ENCODE measurements at places on chromosomes 13 and 19.

DNA sequence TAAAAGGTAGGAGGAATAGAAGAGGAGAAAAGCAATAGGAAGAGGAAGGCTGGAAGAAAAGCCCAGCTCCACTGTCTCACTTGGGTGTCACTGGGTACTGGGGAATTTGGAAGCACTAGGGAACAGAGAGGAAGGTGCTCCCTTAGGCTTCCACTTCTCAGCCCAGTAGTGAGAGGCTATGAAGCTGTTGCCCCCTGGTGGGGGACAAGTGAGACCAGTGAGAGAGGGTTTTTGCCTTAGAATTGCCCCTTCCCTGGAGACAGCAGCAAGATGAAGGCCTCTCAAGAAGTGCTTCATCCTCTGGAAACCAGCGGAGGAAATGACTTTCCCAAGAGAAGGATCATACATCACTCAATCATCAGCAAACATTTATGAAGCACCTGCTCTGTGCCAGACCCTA is 4.7 kb upstream of the ZNF606 start:
- DNase-seq: peak; percentile 26

DNA sequence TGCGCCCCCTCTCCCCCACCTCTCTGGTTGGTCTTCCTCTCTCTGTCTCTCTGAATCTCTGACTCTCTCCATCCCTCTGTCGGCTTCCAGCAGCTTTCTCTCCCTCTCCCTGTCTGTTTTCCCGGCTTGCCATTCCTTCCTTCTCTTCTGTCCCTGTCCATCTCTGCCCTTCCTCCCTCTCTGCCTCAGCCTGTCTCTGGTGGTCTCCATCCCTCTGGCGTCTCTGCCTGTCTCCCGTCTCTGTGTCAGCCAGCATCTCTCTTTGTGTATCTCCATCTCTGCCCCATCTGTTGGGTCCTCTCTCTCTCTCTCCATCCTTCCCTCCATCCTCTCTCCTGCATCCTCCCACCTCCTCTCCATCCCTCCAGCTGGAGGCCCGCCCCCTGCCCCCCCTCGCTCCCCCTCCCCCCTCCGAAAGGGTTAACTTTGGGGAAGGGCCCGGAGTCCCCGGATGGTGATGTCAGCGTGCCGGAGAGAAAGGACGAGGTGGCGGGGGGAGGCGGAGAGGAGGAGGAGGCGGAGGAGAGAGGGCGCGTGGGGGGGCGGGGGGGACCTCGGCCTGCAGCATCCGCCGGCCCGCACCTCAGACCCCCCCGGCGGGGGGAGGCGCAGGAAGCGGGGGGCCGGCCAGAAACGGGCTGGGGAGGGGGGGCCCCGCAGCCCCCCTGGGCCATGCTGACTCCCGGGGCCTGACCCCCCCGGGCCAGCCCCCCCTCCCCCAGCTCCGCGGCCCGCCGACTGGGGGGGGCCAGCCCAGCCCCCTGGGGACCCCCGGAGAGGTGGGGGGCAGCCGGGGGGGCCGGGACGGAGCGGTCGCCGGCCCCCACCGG is at the start of gene BRSK1:
Gene BRSK1, plus strand, starts transcription at position 450 of the 830 bp plus-strand sequence. CDS start 446 bp downstream, outside the sequence.
- no peak for DNase-seq

GRCh38 chr13:103007427-103007762 is 58.8 kb downstream of the SLC10A2 start:
- no peak for DNase-seq

GRCh38 chr13:61728471-61728870 is 312.8 kb upstream of the PCDH20 start:
- no peak for DNase-seq

GRCh38 chr13:113378825-113379224 is 14.9 kb upstream of the GRTP1 start:
- DNase-seq: no peak

DNA sequence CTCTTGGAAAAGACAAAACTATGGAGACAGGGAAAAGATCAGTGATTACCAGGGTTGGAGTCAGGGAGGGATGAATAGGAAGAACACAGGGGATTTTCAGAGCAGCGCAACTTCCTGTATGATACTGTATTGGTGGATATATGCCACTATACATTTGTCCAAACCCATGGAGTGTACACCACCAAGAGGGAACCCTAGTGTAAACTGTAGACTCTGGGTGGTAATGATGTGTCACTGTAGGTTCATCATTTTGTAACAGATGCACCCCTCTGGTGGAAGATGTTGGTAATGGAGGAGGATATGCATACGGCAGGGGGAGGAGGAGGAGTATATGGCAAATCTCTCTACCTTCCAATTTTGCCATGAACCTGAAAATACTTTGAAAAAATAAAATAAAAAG is 68.1 kb downstream of the UFM1 start:
- DNase-seq: peak; percentile 6

- no peak for DNase-seq
Measured at GRCh38 chr13:66627512-66627911, 602.6 kb downstream of the PCDH9 start.

- DNase-seq: no peak
Measured at GRCh38 chr13:32445461-32445860, 17.5 kb upstream of the N4BP2L1 start.

GRCh38 chr13:100547791-100548201 is 40.8 kb downstream of the GGACT start:
- no peak for DNase-seq

- DNase-seq: no peak
Measured at GRCh38 chr13:20579191-20579590, 12.2 kb downstream of the IFT88 start.

- no peak for DNase-seq
Measured at GRCh38 chr19:13260883-13261653, 110.9 kb downstream of the IER2 start.
